Right hindlimb (tissue), 1 donor: ENCODE measurements at places on chromosomes 13 and 19.

GRCh38 chr13:110118106-110118505, 188.9 kb downstream of the COL4A1 start:
- DNase-seq, result no peak

GRCh38 chr13:26220575-26220974, 1.5 kb downstream of the RNF6 start:
- no peak for DNase-seq

DNA sequence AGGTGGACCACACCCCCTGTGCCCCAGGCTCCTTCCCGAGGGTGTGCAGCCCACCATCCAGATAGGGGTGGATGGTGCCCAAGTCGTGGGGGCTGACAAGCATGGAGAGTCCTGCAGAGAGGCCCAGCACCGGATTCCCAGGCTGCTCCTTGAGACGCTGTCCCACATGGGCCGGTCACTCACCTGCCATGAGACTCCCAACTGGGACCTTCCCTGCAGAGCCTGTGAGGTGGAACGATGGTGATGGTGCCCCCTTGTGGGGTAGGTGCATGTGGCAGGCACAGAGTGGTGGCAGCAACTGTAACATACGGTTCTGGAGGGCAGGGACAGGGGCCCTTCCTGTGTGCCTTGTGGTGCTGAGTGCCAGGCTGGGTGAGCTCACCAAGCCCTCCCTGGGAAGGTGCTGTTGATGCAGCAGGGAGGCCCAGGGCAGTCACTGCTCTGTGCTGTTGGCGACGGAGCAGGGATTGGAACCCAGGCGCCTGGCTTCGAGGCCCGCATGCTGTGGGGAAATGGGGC, 33.1 kb downstream of the PPP1R37 start:
- DNase-seq, result no peak

DNA sequence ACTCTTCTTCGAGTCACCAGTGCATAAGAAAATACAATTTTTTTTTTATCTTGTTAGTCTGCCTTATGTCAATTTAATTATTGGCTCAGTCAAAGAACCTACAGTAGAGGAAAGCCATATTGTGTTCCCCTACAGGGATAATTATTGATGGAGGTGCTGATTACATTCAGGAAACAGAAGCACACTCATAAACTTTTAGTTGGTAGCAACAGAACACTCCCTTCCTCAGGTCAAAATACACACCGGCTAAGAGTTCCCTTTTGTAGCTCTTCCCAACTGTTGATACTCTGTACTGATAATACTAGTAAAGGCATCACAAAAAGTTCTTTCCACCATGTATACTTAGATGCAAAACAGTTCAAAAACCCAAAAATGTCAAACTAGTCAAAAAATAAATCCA, 18.4 kb downstream of the FOXO1 start:
- no peak for DNase-seq

DNA sequence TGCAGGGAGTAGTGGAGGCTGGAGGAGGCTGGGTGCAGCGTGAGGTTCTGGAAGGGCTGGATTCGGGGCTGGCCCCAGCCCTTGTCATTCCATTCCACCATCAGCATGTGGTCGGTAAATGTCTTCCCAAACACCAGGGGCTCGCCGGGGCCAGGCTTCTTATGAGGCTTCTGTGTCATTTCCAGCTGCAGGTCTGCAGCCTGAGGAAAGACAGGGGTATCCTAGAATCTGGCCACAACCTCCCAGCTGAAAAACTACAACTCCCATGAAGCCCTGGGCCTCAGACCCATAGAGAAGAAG, 4.4 kb downstream of the BCAT2 start:
- DNase-seq, result peak; percentile 72

GRCh38 chr13:80559944-80560343, 219.0 kb upstream of the SPRY2 start:
- DNase-seq, result no peak

DNA sequence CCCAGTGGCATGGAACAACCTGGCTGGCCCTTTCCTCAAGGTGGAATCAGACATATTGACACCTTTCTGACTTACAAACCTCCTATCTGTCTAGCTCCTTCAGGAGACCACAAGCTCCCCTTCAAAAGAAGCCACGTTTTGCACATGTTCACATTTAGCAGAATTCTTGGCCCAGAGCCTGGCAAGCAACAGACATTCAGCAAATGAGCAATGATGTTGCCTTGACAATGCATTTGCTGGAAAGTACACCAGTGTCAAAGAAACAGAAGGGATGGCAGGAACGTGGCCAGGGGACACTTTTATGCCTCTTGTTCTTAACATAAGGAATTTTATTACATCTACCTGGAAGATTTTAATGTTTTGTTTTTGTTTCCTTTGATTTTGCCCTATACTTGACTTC, 85.5 kb upstream of the FGF14 start:
- DNase-seq, result no peak

DNA sequence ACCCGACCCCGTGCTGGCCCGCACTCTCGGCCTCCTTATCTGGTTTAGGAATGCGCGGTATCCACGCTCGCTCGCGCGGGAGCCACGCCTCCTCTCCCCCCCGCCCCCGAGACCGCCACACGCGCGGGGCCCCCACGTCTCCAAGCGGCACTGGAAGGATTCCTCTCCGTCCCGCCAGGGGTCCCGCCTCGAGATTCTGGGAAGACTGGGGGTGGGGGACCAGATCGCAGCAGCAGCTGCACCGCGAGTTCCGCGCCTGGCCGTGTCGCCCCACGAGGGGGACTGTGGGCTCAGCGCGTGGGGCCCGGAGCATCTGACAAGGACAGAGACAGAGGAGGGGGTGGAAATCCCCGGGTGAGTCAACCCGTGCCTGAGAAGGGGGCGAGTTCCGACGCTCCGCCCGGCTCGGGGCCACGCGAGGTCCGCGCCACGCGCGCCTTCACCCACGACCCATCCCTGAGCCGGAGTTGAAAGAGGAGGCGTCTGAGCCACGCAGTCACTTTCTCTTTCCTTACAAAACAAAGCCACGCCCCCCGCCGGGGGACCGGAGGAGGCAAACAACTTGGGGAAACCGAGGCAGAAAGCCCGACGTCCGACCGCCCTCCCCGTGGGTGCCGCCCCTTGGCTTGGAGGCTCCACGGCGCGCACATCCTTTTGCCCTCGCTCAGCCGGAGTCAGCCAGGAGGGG, 814 bp downstream of the S1PR2 start:
- DNase-seq, result peak; percentile 74

DNA sequence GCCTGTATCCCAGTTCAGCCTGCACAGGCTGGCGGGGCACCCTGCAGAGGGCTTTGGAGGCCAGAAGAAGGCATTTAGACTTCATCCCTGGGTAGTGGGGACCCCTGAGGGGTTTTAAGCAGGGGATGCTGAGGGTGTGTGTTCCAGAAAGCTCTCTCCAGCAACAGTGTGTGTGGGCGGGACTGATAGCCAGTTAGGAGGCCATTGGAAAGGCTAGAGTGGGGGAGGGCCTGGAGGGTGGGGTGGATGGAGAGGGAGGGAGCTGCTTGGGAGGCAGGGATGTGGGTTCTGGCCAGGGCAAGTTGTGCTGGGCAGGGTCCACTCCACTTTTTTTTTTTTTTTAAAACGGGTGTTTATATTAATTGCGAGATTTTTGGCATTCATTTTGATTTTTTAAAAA, 28.3 kb downstream of the LYL1 start:
- DNase-seq, result no peak

GRCh38 chr13:77351315-77351714, 24.4 kb upstream of the MYCBP2 start:
- no peak for DNase-seq

GRCh38 chr13:46100191-46100815, 4.5 kb downstream of the CPB2 start:
- no peak for DNase-seq

DNA sequence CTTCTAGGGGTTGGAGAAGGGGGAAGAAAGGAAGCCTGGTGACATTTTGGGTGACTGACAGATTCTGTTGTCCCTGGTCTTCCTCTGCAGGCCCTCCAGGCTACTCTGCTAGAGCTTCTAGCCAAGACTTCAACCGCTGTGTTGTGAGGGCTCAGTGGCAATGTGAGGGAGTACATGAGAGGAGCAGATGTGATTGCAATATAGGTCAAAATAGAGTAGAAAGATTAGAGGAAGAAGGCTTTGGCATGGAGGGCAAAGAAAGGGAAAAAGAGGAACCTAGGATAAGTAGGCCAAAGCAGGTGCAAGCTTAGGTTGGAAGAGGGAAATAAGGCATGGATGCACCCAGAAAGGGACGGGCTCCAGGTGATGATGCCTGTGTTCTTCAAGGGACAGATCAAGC, 216.9 kb downstream of the RGCC start:
- no peak for DNase-seq
